ENCODE measurements at places on chromosomes 1 and 21.

DNA sequence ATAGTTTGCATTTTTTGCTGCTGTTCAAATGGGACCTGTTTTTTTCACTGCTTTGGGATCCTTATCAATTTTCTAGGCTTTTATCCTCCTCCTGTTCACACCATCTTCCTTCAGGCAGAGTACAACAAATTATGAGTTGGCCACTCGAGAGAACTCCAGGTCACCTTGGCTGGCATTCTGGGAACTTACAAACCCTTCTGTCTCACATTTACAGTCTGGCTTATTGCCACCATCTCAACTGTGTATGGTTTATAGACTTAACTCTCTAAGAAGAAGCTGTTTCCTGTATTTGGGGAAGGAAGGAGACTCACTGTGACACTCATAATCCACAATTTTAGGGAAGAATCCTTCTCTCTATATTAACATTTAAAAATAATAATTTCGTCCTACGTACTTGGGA, 5.4 kb upstream of the ZNF691 start:
- ATAC-seq: no peak

DNA sequence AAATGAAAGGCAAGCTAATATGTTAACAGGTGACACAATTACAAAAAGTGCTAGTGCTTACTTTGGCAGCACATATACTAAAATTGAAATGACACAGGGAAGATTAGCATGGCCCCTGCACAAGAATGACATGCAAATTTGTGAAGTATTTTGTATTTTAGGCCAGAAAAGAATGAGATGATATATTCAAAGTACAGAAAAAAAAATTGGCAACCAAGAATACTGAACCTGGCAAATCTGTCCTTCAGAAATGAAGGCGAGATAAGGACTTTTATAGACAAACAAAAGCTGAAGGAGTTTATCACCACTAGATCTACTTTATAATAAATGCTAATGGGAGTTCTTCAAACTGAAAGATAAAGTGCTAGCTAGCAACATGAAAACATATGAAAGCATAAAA, 350.0 kb upstream of the POU3F1 start:
- ATAC-seq: no peak

DNA sequence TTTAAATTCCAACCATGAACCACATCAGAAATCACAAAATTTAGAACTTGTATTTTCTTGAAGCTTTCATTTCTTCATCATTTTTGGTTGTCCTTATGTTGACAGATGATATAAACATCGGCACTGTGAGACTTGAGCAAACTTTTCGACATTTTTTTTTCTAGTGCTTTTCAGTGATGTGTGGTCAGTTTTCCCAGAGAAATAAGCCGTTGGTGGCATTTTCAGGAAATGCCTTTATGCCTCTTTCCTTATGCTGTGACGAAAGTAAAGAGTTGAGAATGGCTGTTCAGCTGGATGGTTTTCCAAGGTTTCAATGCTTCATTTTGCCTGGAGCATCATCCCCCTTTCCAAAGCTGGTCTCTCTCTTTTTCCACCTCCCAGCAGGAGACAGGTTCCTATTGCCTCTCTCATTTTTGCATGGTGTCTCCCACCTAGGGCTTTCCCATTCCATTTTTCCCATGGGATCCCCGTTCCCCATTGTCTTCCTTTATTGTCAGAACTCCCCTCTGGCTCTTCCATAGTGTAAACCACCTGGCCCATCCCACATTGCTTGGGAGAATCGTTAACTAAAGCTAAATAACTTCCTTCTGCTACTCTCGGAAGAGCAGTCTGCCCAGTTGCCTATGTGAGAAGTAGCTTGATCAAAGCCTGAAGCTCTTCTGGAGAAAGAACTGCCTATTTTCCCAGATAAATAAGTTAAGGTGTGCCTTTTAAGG, 61.4 kb upstream of the DYNLT5 start:
- no peak for ATAC-seq

- no peak for ATAC-seq
Measured at GRCh38 chr1:68625624-68626023, 128.7 kb upstream of the DEPDC1 start.

- no peak for ATAC-seq
Measured at GRCh38 chr1:93839753-93840152, 39.3 kb downstream of the DNTTIP2 start.

GRCh38 chr1:150464422-150464826, 22.8 kb upstream of the TARS2 start:
- ATAC-seq: peak; percentile 73

DNA sequence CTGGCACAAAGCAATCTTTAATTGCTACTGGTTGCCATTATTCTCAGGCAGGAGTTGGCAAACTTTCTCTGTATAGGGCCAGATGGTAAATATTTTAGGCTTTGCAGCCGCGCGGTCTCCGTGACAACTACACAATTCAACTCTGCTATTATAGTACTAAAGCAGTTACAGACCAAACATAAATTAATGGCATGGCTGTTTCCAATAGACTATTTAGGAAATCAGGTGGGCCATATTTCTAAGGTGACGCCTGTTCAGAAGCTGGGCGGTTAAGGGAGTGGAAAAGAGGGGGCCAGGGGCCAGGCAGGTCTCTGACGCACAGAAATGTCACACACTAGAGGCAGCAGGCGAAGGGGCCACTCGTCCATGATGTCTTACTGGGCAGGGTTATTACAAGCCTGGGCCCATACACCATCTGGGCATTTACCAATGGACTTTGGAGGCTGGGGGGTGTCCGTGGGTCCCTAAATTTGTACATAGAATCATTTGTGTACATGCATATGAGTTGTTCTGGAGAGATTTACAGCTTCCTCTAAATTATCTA, 80.1 kb downstream of the STUM start:
- no peak for ATAC-seq

- no peak for ATAC-seq
Measured at GRCh38 chr1:201562257-201562656, 23.3 kb downstream of the NAV1 start.

- no peak for ATAC-seq
Measured at GRCh38 chr1:65104854-65105534, 43.0 kb upstream of the AK4 start.

DNA sequence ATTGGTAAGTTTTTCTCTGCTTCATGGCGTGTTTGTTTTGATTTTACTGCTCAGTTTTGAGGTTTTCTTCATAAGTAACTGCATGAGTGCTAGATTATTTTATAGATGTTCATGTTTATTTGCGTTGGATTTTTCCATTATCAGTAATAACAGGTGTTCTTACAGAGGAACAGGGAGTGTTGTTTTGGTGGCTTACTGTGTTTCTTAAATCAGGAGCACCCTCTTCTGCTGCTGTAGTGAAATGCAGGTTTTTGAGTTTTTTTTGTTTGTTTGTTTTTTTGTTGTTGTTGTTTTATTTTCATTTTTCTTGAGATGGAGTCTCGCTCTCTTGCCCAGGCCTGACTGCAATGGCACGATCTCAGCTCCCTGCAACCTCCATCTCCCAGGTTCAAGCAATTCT, 32.6 kb downstream of the CTBS start:
- no peak for ATAC-seq

Data from activated CD4-positive, CD25-positive, alpha-beta regulatory T cell treated with anti-CD3 and anti-CD28 coated beads, Interleukin-2, amount 50 U/mL, for 24 hours (primary cell).